Left lobe of liver (tissue), 2 donors: ENCODE measurements at places on chromosomes 4 and X.

- DNase-seq = no peak
Measured at GRCh38 chrX:71103110-71103983, 3.2 kb downstream of the CXorf65 start.

- no peak for DNase-seq
Measured at GRCh38 chr4:5952286-5952974, 59.5 kb upstream of the CRMP1 start.

GRCh38 chr4:8428288-8429097 is 12.0 kb downstream of the ACOX3 start:
- DNase-seq = peak; percentile 95

GRCh38 chr4:163385466-163385865 is 41.8 kb downstream of the NPY5R start:
- no peak for DNase-seq

DNA sequence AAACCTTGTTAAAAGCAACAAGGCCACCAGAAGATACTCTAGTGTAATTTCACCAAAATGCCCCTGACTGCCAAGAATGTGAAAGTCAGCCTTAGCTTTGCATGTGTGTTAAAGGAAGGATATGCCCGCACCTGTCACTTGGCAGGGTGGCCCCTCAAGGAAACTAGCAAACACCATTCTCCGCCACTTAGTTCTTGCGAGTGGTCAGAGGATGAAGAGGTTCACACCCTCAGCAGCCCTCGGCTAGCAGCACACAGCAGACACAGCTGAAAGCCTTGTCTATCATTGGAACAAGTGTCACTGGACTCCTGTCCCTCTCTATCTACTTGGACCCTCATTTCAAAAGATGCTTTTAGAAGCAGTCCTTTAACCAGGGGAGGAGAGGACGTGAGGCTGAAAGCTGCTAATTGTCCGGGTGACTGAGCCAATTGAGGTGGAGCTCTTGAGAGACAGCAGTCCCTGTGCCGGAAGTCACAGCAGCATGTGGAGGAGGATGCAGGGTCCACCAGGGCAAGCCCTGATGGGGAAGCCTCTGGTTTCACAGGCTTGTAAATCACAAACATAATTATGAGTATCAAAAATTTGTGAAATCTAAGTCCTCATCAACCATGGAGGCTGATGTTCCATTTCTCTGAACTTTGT is 18.0 kb downstream of the HHIP start:
- no peak for DNase-seq
